Natural killer cell (primary cell): ENCODE measurements at places on chromosomes 12 and 14.

GRCh38 chr12:98354520-98355035 lies 160.8 kb upstream of the TMPO start:
- H3K4me1 ChIP-seq: no peaks in the 10 kb centered on the region
- DNase-seq: no peak
- H3K27ac ChIP-seq: no peak overlapping the region
- no peaks in the 10 kb centered on the region for H3K36me3 ChIP-seq
- no peak overlapping the region for H3K4me3 ChIP-seq

DNA sequence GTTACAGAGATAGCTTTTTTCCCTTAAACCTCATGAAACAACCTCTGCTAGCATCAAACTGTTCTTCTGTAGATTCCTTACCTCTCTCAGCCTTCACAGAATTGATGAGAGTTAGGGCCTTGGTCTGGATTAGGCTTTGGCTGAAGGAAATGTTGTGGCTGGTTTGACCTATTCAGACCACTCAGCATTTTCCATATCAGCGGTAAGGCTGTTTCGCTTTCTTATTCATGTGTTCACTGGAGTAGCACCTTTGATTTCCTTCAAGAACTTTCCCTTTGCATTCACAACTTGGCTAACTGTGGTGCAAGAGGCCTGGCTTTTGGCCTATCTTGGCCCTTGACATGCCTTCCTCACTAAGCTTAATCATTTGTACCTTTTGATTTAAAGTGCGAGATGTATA lies 50.7 kb upstream of the NRXN3 start:
- DNase-seq: no peak
- H3K36me3 ChIP-seq: no peaks in the 10 kb centered on the region
- H3K4me3 ChIP-seq: no peak overlapping the region
- H3K27me3 ChIP-seq: no peaks in the 10 kb centered on the region
- no peaks in the 10 kb centered on the region for H3K4me1 ChIP-seq

- no peak for DNase-seq
- H3K36me3 ChIP-seq: no peaks in the 10 kb centered on the region
- no peaks in the 10 kb centered on the region for H3K27me3 ChIP-seq
Measured at GRCh38 chr12:47862167-47862750, 42.5 kb downstream of the VDR start.

DNA sequence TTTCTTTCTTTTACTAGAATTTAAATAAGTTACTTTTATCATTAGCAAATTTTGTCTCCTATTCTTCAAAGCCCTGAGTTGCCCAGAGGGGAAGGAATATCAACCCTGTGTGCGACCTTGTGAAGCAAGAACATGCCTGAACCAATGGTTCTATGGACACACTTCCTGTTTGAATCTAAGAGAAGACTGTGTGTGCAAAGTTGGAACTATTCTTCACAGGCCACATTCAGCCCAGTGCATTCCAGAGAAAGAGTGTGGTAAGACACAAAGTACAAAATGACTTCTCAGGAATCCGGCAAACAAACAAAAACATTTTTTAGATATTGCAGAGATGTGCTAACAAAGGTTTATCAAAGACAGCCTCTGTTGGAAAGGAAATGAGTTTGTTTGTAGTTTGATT lies 90.8 kb upstream of the PTPRQ start:
- no peak overlapping the region for H3K27ac ChIP-seq
- no peaks in the 10 kb centered on the region for H3K4me1 ChIP-seq
- no peaks in the 10 kb centered on the region for H3K36me3 ChIP-seq
- no peak overlapping the region for H3K4me3 ChIP-seq
- no peak for DNase-seq

GRCh38 chr12:66744956-66745383 lies 66.1 kb upstream of the GRIP1 start:
- no peak overlapping the region for H3K27ac ChIP-seq
- peaks cover 3% of the 10 kb centered on the region for H3K27me3 ChIP-seq

DNA sequence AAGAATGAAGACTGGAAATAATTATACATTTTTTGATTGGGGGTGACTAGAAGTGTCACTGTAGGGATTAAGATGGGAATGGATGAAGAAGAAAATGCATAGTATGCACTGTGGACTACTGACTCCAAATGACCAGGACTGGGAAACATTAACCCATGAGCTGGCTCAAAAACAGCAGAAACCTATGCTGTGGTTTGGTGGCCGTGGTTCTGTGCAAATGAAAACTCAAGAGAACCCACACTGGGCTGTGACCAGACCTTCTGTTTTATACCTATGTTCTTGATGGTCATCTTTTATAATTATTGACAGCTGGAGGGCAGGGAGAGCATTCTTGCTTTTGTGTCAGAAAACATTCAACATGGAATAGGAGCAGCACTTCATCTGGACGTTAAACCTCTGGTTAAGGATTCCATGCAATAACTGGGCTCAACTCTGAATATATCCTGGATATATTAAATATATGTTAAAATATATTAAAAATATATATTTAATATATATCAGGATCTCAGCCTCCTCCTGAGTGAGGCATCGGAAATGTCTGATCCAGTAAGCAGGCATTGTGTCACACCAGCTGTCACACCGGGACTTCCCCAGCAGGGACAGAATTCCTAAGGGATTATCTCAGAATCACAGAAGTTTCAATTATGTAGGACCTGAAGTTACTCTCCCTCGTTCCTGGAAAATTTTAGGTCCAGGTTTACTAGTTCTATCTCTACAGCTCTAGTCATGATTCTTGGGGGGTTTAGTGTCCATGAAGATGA lies 48.5 kb downstream of the BBS10 start:
- H3K4me3 ChIP-seq: no peak overlapping the region
- H3K4me1 ChIP-seq: no peaks in the 10 kb centered on the region
- H3K27ac ChIP-seq: no peak overlapping the region
- DNase-seq: no peak
- H3K36me3 ChIP-seq: no peaks in the 10 kb centered on the region
- H3K27me3 ChIP-seq: no peaks in the 10 kb centered on the region

- no peak overlapping the region for H3K4me3 ChIP-seq
- H3K36me3 ChIP-seq: no peaks in the 10 kb centered on the region
- H3K27ac ChIP-seq: no peak overlapping the region
- no peaks in the 10 kb centered on the region for H3K27me3 ChIP-seq
- no peaks in the 10 kb centered on the region for H3K4me1 ChIP-seq
Measured at GRCh38 chr14:31950764-31951637, 126.1 kb upstream of the ARHGAP5 start.

DNA sequence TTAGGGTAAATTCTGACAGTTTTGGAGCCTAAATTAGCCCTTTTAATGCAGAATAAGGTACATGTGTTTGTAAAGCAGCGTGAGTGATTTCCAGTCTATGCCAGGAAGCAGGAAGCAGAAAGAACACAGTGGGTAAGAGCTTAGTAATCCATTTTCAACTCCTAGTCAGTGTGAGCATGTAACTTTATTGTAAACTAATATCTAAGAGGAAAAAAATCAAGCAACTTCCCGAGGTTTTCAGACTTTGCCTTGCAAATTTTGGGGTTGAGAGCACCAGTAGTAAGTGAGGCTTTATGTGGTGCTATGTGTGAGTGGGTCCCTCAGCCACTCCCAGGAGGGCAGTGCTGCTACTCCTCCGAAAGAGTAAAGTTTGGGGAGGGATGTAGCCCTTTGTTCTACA lies 2.9 kb downstream of the CIPC start:
- no peak overlapping the region for H3K27ac ChIP-seq
- H3K4me3 ChIP-seq: no peak overlapping the region
- H3K36me3 ChIP-seq: peaks cover 2% of the 10 kb centered on the region
- H3K27me3 ChIP-seq: no peaks in the 10 kb centered on the region

GRCh38 chr12:10366875-10367274 lies 23.0 kb downstream of the KLRK1 start:
- H3K4me1 ChIP-seq: peaks cover 69% of the 10 kb centered on the region
- no peak overlapping the region for H3K4me3 ChIP-seq
- no peak for DNase-seq
- H3K36me3 ChIP-seq: peaks cover 37% of the 10 kb centered on the region

DNA sequence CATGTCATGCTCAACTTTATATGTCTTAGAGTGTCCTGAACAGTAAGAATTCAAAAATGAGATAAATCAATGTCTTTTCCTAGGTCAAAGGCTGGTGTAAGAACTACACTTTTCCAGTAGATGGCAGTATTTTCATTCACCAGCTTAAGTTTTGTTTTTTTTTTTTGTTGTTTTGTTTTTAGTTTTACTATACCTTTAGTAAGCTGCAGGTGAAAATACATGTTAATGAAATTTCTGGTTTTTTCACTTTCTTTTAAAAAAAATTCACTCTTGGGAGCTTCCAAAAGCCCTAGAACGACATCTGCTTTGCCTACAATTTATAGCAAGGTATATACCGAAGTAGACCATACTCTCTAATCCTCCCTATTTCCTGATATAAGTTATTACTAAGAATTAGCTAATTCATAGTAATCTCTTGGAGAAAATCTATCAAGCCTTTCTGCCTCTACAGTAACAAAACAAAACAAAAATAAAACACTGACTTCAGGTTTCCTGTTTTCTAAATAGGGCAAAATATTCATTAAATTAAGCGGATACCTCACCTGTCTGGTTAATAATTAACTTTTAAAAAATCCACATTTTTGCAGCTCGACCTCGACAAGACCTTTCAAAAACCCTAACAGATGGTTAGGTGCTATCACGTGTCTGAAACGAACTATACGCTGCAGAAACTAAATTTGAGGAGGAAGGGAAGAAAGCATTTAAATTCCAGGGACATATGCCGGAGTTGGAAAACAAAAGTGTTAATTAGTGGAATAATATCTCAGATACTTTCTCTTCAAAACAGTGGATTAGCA lies 2.7 kb upstream of the SAMD4A start:
- no peak overlapping the region for H3K27ac ChIP-seq
- H3K36me3 ChIP-seq: no peaks in the 10 kb centered on the region
- no peak overlapping the region for H3K4me3 ChIP-seq
- DNase-seq: peak; percentile 78

GRCh38 chr14:92973798-92974372 lies 50.9 kb downstream of the CHGA start:
- DNase-seq: no peak
- H3K36me3 ChIP-seq: peaks cover 3% of the 10 kb centered on the region
- H3K27ac ChIP-seq: no peak overlapping the region
- no peaks in the 10 kb centered on the region for H3K4me1 ChIP-seq
- no peaks in the 10 kb centered on the region for H3K27me3 ChIP-seq

- no peak for DNase-seq
- peaks cover 8% of the 10 kb centered on the region for H3K36me3 ChIP-seq
- H3K27ac ChIP-seq: no peak overlapping the region
Measured at GRCh38 chr12:26341491-26341890, 146.1 kb downstream of the SSPN start.

DNA sequence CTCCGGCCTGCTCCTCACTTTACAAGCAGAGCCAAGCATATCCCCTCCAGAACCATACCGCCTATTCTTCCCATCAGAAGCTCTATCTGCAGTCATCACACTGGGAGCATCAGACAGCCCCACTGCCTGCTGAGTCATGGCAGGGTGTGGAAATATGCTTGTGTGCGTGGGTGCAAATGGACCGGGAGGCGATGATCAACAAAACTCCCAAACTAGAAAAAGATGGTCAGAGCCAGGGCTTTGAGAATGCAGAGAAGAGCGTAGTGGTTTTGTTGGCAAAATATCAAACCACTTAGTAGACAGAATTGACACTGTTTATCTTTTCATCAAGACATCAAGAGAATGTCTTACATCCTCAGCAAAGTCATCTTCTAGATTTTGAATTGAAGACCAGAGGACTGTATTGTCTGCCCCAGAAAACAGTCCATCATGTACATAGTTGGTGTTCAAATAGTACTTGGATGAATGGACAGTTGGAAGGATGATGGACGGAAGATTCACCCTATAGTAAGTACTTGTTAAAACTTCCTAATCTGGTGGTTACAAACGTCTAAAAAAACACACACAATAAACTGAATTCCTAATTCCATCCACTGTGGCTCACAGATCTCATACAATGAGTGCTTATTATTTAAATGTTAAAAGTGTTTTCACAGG lies 54.9 kb downstream of the VWF start:
- H3K27ac ChIP-seq: no peak overlapping the region
- no peak overlapping the region for H3K4me3 ChIP-seq
- H3K36me3 ChIP-seq: no peaks in the 10 kb centered on the region
- DNase-seq: no peak
- H3K27me3 ChIP-seq: no peaks in the 10 kb centered on the region
- H3K4me1 ChIP-seq: peaks cover 12% of the 10 kb centered on the region

DNA sequence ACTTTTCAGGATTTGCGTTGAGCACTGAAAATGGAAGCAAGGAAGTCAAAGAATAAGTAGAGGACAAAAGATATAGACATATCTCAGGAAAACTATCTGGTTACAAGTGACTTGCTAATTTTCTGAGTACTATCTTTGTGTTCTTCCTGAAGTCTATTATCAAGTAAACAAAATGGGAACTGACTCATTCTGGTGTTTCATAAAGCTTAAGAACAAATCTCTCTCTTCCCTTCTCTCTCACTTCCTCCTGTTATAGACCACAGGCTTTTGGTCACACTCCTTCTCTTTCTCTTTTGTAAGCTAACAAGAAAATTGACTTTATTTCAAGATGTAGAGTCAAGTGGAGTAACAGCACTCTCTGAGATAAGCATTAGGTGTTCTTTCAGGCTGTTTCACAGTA lies 406.6 kb upstream of the SYT1 start:
- no peak overlapping the region for H3K4me3 ChIP-seq
- no peaks in the 10 kb centered on the region for H3K27me3 ChIP-seq
- DNase-seq: no peak
